ENCODE measurements at places on chromosomes 1 and 21.

DNA sequence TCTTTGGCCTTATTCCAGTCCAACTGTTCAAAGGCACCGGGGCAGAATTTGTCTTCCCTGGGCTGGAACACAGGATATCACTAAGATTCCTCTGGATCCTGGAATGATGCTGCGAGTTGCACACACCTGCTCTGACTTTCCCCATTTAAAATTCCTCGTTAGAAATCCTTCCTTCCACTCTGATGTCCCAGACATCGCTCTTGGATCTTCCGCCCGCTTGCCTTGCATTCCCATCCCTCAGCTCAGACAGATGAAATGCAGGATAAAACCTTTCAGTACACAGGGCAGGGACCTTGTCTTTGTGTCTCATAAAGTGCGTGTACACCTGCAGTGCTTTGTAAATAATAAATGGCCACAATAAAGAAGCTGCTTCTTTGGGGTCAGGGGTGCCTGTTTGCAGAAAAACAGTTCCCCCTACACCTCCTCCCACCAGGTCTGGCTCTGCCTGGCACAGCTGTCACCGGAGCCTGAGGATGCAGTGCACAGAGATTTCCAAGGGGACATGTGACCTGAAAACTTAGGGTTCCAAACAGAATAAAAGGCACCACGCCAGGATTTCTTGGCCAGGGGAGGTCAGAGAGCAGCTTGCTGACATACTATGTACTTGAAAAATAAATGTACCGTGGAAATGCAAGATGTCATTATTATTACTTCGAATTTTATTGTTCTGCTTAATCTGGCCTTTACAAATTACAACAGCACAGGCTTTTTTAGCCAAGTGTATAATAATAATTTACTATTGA lies 62.9 kb upstream of the SYT6 start:
- no peak for DNase-seq

GRCh38 chr1:201265756-201266155 lies 17.6 kb upstream of the PKP1 start:
- DNase-seq: no peak

DNA sequence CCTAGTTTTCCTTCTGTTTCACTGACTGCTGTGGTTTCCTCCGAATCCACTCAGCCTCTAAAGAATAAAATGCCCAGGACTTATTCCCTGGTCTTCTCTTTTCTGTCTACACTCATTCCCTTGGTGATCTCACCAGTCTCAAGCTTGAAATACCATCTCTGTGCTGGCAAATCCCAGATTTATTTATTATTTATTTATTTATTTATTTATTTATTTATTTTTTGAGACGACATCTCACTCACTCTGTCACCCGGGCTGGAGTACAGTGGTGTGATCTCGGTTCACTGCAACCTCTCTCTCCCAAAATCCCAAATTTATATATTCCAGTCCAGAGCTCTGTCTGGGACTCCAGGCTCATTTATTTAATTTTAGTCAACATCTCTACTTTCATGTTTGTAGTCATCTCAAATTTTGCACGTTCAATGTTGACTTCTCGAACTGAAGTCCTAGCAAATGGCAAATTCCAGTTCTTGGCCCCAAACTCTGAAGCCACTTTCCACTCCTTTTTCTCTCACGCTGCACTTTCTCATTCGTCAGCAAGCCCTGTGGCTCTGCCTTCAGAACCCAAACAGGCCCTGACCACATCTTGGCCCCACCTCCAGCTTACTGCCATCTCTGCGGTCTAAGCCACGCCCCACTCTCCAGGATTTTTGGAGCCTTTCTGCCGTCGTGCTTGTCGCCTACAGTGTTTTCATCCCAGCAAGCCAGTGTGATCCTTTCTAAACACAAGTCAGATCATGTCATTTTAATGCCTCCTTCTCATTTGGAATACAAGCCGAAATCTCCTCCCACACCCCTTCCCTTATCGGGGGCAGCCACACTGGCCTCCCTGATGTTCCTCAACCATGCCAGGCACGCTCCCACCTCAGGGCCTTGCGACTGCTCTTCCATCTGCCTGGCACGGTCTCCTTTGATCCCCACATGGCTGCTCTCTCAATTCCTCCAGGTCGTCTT lies 14.2 kb upstream of the TENT5B start:
- no peak for DNase-seq

DNA sequence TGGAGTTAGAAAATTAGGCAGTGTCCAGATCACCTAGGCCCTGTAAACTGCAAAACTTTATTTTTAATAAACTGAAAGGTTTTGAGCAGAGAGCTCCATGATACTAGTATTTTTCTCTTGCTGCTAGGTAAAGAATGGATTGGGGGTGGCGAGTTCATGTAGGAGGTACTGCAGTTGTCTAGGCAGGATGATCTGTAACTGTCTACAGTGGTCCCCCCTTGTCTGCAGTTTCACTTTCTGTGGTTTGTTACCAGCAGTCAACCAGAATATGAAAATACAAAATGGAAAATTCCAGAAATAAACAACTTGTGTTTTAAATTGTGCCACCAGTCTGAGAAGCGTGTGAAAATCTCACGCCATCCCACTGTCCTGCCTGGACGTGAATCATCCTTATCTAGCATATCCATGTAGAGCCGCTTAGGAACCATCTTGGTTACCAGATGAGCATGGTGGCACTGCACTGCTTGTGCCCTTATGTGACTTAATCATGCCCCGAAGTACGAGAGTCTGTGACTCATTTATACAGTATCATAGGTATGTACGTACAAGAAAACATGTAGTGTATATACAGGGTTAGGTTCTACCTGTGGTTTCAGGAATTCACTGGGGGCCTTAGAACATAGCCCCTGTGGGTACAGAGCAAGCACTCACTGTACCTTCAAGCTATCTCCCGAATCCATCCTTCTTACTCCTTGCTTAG lies 94.2 kb downstream of the AHCTF1 start:
- no peak for DNase-seq

- DNase-seq: no peak
These were observed 12.6 kb upstream of the TNFRSF14 start for GRCh38 chr1:2543543-2544092.

DNA sequence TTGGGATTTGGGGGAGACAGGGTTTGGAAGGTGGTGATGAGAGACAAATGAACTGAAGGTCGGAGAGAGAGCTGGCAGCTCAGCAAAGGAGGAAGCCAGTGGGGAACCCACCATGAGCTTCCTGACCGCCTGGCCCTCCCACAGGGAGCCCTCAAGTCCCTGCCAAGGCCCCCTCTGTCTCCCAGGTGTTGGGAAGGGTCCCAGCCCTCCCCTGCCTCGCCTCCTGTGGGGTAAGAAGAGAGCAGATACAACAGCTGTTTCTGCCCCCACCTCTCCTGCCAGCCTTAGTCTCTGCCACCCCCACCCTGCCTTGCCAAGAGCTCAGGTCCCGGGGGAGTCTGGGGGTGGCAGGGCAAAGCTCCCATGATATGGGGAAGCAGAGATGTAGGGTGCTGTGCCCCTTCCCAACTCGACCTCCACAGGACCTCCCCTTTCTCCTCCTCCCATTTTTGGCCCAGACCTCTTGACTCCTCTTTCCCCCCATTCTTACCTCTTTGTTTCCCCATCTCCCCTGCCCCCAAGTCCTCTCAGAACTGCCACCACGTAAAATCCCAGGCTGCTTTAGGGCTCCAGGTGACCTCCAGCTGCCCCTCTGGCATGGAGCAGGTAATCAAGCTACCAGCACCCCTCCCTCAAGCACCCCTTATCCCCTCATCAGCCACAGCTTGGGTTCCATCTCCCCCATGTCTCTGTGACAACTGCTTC lies 556 bp downstream of the S100A1 start:
- DNase-seq: no peak

DNA sequence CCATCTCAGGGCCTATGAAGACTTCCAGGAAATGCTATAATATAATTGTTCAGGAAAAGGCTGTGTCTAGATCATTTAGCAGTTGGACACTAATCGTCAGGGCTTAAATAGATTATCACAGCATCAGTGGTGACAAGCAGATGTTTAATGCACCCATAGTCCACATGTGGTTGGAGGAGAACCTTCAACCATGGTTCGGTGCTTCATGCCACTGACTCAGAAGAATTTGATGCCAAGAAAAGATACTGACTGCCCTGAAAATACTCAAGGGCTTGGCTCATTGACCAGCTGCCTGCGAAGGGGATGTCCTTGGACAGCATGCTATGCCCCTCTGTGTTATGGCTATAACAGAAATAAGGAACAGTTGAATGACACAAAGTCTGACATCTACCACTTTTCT lies 175.7 kb downstream of the HHIPL2 start:
- DNase-seq: no peak

DNA sequence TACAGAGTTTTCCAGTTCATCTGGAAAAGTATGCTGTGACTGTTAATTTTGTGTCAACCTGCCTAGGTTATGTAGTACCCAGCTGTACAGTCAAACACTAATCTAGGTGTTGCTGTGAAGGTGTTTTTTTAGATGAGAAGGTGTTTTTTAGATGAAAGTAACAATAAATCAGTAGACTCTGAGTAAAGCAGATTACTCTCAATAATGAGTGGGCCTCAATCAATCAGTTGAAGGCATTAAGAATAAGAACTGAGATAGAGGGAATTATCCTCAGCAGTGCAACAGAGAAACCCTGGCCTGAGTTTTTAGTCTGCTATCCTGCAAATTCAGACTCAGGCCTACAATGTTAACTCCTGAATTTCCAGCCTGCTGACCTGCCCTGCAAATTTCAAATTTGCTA lies 33.5 kb downstream of the SCAF4 start:
- DNase-seq: no peak

GRCh38 chr1:159941591-159942560 lies 3.5 kb downstream of the IGSF9 start:
- DNase-seq: no peak

DNA sequence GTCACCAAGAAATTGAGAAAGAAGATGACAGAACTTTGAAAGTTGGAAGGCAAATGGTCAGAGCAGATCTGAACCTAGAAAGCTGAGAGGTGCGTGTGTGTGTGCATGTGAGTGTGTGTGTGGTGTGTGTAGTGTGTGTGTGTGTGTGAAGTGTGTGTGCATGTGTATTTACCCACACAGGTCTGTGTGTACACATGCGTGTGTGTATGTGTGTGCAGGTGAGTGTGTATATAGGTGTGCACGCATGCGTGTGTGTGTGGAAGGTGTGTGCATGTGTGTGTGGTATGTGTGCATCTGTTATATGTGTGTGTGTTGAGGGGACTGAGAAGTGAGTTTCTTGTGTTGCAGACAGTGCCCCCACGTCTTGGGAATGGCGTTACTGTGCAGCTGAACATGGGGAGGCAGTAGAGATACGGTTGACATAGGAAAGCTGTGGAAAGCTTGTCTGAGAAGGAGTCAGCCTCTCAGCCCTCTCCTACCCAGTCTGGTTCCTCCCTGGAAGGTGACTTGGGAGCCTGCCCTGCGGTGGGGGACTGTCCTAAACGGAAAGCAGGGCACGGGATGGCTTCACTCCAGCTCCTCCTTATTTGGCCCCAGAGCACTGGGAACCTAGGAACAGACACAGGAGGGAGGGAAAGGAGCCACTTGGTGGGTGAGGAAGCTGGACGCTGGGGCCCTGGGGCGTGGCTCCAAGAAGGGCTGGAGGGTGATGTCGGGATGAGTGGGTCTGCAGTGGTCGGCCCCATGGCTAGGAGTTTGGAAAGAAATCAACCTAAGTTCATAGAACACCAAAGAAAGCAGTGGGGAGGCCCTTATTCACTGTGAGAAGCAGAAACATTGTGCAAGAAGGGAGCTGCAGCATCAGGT lies 97.2 kb downstream of the PCBP3 start:
- DNase-seq: no peak

GRCh38 chr1:240656531-240656930 lies 44.6 kb upstream of the GREM2 start:
- DNase-seq: no peak

- no peak for DNase-seq
These were observed 19.3 kb upstream of the METTL13 start for GRCh38 chr1:171762143-171762563.

DNA sequence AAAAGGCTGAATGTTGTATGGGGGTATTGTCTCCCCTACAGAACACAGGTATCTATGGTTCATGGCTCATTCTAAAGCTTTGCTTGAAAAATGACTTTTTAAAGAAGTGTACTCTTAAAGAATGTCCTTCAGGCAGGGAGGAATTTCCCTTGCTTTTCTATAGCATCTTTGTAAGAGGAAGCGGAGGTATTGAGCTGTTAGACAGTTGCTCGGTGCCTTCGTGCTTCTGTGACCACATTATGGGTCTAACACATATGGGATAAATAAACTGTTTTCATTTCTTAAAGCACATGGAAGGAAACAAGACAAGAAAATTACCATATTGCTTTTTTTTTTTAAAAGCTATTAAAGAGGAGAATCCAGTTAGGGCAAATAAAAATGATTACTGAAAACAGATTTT lies 182.9 kb downstream of the NTNG1 start:
- no peak for DNase-seq

GRCh38 chr1:230458509-230458908 lies 32.4 kb upstream of the PGBD5 start:
- DNase-seq: no peak

DNA sequence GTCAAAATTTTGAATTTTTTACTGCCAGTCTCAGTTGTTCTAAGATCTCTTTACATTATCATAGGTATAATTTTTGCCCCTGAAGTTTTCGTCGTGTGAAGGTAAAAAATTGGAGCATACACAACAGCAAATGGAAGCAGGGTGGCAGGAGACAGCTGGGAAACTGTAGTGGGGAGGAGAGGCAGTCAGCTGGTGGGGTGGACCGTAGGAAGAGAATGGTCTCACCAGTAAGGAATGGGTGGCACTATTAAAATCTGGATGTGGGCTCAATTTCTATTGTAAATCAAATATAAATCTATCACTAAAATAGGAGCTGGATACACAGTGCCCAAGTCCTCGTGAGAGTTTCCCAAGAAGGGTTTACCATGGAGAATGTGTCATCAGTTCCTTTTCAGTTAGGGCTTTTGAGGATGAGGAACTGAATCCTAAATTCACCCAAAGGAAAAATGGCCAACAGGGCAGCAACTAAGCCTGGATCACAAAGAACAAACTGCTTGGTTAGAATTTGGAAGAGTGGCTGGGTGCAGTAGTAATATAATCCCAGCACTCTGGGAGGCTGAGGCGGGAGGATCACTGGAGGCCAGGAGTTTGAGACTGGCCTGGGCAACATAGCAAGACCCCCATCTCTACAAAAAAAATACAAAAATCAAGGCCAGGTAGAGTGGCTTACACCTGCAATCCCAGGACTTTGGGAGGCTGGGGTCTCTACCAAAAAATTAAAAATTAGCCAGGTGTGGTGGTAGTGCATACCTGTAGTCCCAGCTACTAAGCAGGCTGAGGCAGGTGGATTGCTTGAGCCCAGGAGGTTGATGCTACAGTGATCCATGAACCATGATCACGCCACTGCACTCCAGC lies 10.5 kb upstream of the IRF2BP2 start:
- no peak for DNase-seq

GRCh38 chr1:234396092-234396491 lies 22.8 kb downstream of the COA6 start:
- no peak for DNase-seq

- no peak for DNase-seq
These were observed 406 bp downstream of the PUSL1 start for GRCh38 chr1:1308756-1309250.

- DNase-seq: no peak
These were observed 7.7 kb downstream of the EPHX1 start for GRCh38 chr1:225817611-225818061.

GRCh38 chr1:168875831-168876230 lies 146.8 kb upstream of the DPT start:
- no peak for DNase-seq

- DNase-seq: no peak
These were observed 395.9 kb upstream of the CAMK1G start for GRCh38 chr1:209187589-209187988.

GRCh38 chr1:242224461-242224860 lies 225.6 kb upstream of the MAP1LC3C start:
- no peak for DNase-seq

GRCh38 chr1:234732260-234732659 lies 122.3 kb upstream of the IRF2BP2 start:
- DNase-seq: no peak
